Spinal cord (tissue), 10 donors: ENCODE measurements at places on chromosomes 6 and 20. TPM values are rescaled to one million over a fixed set of nuclear protein-coding genes. Genes with fewer than 3 reads are reported as not detected.

DNA sequence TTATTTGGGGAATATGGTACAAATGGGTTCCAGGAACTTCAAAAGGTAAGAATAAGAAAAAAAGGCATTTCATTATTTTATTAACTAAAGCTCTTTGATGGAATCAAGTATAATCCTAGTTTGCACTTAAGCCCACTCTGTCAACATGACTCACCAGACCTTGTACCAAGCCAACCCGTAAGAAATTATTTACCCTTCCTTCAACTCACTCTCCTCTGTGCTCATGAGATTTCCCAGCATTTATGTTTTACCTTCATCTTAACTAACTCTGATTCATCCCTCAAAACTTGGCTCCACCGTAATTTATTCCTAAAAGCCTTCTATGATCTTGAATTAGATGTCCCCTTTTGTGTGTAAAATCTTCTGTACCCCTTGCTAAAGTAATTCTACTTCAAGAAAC lies 308.7 kb downstream of the PKHD1 start:
- H3K27me3 ChIP-seq = no peaks in the 10 kb centered on the region
- DNase-seq = no peak
- H3K36me3 ChIP-seq = no peaks in the 10 kb centered on the region
- H3K4me1 ChIP-seq = no peaks in the 10 kb centered on the region
- H3K27ac ChIP-seq = no peak overlapping the region

DNA sequence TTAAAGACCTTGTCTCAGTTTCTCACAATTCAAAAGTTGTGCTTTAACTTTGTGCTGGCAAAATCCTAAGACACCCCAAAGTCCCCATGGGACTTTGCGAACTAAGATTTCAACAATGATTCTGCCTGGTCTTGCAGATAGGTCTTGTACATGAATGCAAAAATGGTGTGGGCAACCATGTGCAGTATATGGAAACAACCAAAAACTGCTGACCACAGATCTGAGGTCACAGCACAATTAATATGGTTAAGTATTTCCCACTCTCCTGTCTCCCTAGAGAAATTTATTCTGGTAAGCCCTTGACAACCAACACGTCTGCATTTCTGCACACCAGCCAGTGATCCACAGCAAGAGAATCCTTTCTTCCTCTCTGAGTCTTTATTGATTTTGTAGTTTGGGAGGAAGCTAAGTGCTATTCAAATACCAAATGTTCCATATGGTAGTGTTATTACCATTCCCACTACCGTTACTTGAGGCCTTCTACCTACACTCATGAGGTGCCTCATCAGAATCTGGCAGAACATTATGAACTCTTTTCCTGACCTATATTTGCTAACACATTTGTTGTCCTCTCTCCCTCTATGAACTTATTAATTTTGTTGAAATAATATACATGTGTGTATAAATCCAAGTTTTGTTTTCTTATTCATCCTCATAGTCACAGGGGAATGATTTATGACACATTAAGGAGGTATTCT lies 178.7 kb downstream of the ATXN1 start:
- no peaks in the 10 kb centered on the region for H3K27me3 ChIP-seq
- no peaks in the 10 kb centered on the region for H3K4me1 ChIP-seq
- no peak overlapping the region for H3K4me3 ChIP-seq
- peaks cover 7% of the 10 kb centered on the region for H3K36me3 ChIP-seq
- no peak for DNase-seq

- H3K27ac ChIP-seq = no peak overlapping the region
- no peak for DNase-seq
- no peaks in the 10 kb centered on the region for H3K27me3 ChIP-seq
- no peak overlapping the region for H3K4me3 ChIP-seq
- H3K36me3 ChIP-seq = peaks cover 4% of the 10 kb centered on the region
- H3K4me1 ChIP-seq = no peaks in the 10 kb centered on the region
These were observed 95.5 kb downstream of the ARHGAP18 start for GRCh38 chr6:129614464-129614863.

GRCh38 chr6:139146317-139146726 lies 11.4 kb downstream of the HECA start:
- no peak overlapping the region for H3K27ac ChIP-seq
- H3K4me1 ChIP-seq = peaks cover 6% of the 10 kb centered on the region

- DNase-seq = no peak
- H3K4me3 ChIP-seq = no peak overlapping the region
- no peak overlapping the region for H3K27ac ChIP-seq
- H3K4me1 ChIP-seq = peaks cover 11% of the 10 kb centered on the region
- H3K36me3 ChIP-seq = peaks cover 4% of the 10 kb centered on the region
These were observed 18.3 kb downstream of the BTN2A1 start for GRCh38 chr6:26475823-26476729.

DNA sequence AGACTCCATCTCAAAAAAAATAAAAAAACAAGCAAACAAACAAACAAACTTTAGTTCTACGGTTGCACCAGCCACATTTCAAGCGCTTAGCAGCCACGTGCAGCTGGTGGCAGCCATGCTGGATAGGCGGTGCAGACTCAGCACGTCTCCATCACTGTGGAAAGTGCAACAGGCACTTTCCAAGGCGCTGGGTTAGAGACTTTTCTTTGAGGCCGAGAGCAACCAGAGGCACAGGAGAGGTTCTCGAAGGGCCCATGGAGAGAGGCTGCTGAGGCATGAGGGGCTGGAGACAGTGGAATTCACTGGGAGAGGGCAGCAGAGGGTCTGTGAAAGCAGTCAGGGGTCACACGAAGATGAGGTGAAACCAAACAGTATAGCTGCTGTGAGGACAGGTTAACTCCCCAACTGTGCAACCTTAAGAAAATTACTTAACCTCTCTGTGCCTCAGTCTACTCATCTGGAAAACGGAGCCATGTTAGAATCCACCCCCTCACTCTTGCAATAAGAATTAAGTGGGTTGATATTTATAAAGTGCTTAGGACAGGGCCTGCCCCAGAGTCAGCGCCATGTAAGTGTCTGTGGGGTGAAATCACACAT lies 27.5 kb downstream of the TGM2 start:
- no peaks in the 10 kb centered on the region for H3K27me3 ChIP-seq
- peaks cover 28% of the 10 kb centered on the region for H3K4me1 ChIP-seq
- H3K36me3 ChIP-seq = no peaks in the 10 kb centered on the region
- no peak overlapping the region for H3K27ac ChIP-seq

SNX3 gene
- 279 TPM for polyA plus RNA-seq

RAD21L1 gene
- polyA plus RNA-seq = not detected

EDN3 gene
- 9.1 TPM for polyA plus RNA-seq
